KBM-7 (cell line): ENCODE measurements at places on chromosomes 6 and 20.

GRCh38 chr20:2374346-2375125, 6.2 kb upstream of the TGM6 start:
- no peak for DNase-seq

GRCh38 chr20:62964700-62965099, 12.2 kb downstream of the SLC17A9 start:
- DNase-seq = no peak

GRCh38 chr6:11631008-11631407, 93.5 kb downstream of the TMEM170B start:
- no peak for DNase-seq

- DNase-seq = no peak
Measured at GRCh38 chr6:135866445-135867123, 15.1 kb downstream of the PDE7B start.

DNA sequence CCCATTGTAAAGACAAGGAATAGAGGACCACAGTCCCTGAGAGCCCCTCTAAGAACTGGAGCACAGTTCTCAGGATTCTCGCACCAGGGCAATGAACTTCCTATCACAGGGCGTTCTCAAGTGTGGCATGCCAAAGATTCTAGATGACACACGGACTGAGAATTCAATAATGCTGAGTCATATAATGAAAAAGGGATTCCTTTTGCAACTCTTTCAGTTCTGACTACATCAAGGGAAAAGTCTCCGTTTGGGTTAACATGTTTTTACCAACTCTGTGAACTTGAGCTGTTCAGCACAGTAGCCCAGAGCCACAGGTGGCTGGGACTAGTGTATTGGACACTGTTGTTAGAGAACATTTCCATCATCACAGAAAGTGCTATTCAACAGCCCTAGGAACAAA, 3.4 kb downstream of the MED20 start:
- no peak for DNase-seq

DNA sequence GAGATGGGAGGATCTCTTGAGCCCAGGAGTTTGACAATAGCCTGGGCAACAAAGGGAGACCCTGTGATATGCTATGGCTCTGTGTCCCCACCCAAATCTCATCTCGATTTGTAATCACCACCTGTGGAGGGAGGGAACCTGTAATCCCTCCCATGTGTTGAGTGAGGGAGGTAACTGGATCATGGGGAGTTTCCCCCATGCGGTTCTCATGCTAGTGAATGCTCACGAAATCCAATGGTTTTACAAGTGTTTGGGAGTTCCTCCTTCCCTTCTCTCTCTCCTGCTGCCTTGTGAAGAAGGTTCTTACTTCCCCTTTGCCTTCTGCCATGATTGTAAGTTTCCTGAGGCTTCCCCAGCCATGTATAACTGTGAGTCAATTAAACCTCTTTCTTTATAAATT, 3.4 kb downstream of the NUDT3 start:
- DNase-seq = peak; percentile 74

- DNase-seq = no peak
Measured at GRCh38 chr6:32639440-32640394, 2.5 kb downstream of the HLA-DQA1 start.

DNA sequence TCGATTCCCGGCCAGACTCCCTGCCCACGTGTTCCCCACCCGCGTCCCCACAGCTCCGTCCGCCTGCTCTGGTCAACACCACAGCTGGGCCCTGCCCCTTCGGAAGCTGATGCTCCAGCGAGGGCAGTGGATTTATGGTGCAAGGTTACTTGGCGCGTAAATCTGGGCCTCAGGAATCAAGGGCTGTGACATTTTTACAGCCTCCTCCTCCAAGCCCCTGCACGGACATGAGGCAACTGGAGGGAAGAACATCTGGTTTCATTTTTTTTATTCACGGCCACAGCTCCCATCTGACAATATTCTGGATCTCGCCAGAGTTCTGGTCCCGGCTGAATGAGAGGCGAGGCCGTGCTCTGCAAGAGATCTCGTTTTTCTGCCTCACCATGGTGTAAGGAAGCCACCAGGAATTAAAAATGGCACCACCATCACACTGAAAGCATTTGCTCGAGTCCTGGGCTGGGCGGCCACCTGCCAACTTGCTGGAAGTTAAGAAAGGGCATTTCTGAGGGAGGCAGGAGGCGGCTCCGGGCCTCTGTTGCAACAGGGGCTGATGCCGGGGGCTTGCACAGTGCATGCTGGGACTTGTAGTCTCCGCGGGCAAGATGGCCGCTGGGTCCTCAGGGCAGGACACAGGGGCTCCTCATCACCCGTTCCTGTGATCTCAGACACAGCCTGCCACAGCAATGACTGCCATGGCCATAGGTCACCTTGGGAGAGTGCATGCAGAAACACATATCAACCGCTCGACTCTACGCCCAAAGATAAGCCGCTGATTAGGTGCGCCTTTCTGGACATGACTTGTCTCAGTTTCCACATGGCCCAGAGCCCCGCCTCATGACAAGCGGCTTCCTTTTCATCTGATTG, 148.5 kb downstream of the LY86 start:
- DNase-seq = no peak

- DNase-seq = no peak
Measured at GRCh38 chr6:5314191-5314865, 53.0 kb downstream of the FARS2 start.

DNA sequence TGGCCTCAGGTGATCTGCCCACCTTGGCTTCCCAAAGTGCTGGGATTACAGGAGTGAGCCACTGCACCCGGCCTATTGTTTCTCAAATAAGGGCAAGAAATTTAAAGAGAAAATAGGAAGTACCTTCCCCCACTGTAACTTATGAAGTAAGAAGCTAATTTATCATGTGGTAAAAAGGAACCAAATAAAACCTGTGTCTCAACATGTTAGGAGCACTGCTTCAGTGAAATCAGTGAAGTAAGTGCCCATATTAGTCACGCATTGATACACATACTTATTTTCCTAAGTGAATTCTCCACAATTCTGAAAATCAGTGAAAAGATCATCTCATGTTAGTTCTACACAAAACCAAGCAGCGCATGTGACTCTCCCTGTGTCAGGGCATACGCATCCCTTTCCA, 14.2 kb upstream of the LPA start:
- peak; percentile 12 for DNase-seq

DNA sequence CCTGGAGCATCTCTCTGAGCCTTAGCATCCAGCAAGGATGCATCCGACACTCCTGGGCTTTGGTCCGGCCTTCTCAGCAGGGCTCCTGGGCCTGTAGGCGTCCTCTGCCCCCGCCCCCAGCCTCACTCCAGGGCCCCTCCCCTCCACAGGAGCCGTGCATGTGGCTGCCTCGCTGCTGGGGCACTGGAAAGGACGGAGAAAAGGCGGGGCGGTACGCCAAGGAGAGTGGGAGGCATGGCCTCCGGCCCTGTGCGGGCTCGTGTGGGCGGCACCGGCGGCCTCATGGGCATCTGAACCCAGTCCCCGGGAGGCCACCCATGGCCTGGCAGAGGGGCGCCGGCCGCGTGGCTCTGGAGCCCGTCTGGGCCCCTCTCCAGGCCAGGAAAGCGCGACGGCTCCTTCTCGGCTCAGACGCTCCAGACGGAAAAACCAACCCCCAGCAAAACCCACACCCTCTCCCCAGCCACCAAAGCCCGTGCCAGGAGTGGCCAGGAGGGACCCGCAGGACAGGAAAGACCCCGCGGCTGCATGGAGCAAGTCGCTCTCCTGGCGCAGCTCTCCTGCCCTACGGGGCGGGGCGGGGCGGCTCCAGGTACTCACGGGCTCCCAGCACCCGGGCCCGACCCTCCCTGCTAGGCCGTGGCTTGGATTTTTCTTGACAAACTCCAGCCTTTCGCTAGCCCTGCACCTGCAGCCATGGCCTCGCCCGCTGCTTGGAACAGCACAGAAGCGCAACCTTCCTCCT, 419.9 kb downstream of the QKI start:
- no peak for DNase-seq

- DNase-seq = no peak
Measured at GRCh38 chr20:38970302-38970701, 8.2 kb downstream of the DHX35 start.

GRCh38 chr6:125211352-125211751, 57.8 kb downstream of the TPD52L1 start:
- DNase-seq = no peak

- no peak for DNase-seq
Measured at GRCh38 chr6:150934380-150934779, 68.9 kb downstream of the MTHFD1L start.

- DNase-seq = no peak
Measured at GRCh38 chr20:51284176-51284575, 258.3 kb downstream of the NFATC2 start.

DNA sequence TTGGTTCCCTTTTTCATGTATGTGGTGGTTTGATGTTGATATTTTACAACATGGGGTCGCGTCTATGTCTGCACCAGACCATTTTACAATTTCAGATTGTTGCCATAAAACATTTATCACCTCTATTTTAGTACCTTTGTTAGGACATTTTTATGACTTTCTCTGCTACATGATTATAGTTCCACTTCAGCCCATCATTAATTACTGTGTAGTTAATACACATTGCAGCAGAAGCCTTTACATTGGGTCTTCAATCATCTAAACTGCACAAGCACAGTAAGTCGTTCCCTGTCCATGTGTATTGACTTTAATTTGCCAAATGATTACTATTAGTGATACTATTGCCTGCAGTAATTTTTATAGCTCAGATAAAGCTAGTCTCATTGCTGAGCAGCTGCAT, 15.7 kb upstream of the TMEM217 start:
- DNase-seq = no peak

GRCh38 chr6:25748049-25748448, 6.5 kb upstream of the SLC17A4 start:
- DNase-seq = no peak

DNA sequence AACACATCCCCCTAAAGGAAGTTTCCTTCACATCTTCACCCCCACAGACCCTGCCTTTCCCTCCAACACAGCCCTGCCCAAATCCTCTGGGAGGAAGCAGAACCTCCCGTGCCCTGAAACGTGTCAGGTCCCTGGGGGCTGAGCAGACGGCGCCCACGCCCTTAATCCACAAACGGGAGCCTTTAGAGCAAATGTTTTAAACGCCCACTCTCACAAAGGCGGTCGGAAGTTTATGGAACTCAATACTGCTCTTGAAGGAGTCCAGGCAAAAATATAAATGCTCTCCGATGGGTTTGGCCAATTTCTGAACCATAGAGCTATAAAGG, 237.1 kb upstream of the AFDN start:
- no peak for DNase-seq

GRCh38 chr6:52574709-52575501, 2.0 kb downstream of the TRAM2 start:
- DNase-seq = peak; percentile 65

- no peak for DNase-seq
Measured at GRCh38 chr6:160882791-160883279, 108.7 kb upstream of the MAP3K4 start.

DNA sequence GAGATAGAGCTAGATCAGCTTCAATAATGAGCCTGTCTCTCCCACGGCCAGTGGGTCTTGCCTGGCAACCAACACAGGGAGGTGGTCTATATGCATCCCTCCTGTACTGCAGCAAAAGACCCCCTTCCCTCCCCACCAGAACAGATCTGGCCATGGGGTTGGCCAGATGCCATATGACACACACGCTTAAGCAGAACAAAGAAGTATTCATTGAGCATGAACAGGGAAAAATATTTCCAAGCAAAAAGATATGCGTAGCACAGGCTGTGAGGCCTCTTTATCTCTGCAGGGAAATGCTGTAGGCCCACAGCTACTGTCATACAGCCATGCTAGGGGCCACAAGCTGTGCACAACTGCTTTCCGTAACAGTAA, 73.4 kb upstream of the NRSN1 start:
- DNase-seq = no peak

DNA sequence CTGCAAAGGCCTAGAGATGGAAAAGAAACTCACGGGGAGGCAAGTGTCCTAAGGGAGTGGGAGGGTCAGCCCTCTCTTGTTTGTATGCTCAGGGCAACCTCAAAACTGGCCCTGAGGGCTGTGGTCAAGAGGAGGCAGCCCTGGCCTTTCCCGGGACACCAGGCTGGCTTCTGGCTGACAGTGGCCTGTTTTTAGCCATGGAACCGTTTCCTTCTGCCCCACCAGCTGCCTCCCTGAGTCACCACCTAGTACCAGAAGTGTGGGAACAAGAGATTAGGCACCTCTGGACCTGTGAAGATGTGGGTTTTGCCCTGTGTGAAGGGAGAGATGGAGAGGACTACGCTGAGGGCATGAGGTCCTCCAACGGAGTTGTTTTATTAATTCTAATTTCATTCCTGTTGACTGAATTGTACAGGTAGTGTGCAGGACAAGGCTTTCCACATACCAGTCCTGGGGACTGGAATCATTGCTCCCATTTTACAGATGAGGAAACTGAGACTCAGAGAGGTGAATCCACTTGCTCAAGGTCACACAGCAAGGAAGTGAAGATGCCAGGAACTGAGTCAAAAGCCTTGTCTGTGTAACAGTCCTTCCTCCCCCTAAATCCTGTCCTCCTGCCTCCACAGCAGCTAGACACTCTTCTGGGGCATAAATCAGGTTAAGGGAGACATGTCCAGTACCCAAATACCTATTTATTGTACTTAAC, 5.5 kb downstream of the FOXS1 start:
- no peak for DNase-seq

- peak; percentile 69 for DNase-seq
Measured at GRCh38 chr20:17910828-17911294, 57.7 kb downstream of the SNX5 start.

GRCh38 chr20:48682529-48683363, 145.1 kb downstream of the PREX1 start:
- DNase-seq = peak; percentile 81

GRCh38 chr6:2960935-2961334, 10.4 kb downstream of the SERPINB6 start:
- DNase-seq = no peak

DNA sequence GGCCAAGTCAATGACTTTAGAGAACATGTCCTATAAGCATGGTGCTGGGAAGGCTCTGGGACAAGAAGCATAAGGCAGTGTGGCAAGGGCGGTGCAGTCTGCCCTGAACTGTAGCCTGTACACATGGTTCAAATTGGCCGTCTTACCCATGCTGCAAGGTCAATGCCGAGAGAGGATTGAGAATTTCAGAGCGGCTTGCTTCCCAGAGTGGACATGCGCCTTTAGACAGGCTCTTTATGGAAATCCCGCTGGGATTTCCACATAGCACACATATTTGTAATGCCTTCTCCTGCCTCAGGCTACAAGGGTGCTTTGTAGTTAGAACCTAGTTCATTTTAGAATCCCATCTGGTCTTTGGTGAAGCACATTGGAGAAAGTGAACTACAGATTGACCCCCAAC, 36.1 kb upstream of the CEP162 start:
- no peak for DNase-seq

DNA sequence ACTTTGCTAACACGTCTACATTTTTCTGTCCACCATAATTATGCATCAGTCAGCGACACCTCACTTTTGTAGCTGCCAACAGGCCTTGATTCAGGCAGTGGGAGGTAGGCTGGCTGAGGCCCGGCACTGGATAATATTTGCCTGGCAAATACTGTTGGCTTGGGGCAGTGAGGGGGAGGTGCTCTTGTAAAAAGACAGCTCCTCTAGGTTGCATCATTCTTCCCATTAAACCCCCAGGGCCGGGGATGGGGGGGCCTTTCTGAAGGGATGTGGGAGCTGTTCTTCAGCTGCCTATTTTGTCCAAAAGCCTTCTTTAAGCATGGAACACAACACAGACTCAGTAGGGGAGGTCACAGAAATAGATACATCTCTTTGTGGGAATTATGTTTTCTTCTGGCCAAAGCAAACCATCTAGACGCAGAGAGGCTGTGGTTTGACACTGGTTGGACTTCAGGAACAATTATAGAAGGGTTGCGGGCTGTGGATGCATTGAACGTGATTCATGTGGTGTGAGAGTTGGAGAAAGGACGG, 338.3 kb upstream of the NT5E start:
- no peak for DNase-seq

- no peak for DNase-seq
Measured at GRCh38 chr6:142489722-142490610, 188.2 kb downstream of the ADGRG6 start.

- DNase-seq = peak; percentile 48
Measured at GRCh38 chr20:5918856-5919625, 31.3 kb downstream of the TRMT6 start.
